Activated CD4-positive, alpha-beta T cell treated with anti-CD3 and anti-CD28 coated beads for 48 hours (primary cell): ENCODE measurements at places on chromosomes 7 and 10.
A peak's percentile ranks its signal among the peaks of the same experiment; 100 is the strongest.

- no peak for DNase-seq
Observed at GRCh38 chr7:28858895-28859294, 99.2 kb downstream of the TRIL start.

- DNase-seq: no peak
Observed at GRCh38 chr7:91915401-91916050, 25.1 kb upstream of the AKAP9 start.

DNA sequence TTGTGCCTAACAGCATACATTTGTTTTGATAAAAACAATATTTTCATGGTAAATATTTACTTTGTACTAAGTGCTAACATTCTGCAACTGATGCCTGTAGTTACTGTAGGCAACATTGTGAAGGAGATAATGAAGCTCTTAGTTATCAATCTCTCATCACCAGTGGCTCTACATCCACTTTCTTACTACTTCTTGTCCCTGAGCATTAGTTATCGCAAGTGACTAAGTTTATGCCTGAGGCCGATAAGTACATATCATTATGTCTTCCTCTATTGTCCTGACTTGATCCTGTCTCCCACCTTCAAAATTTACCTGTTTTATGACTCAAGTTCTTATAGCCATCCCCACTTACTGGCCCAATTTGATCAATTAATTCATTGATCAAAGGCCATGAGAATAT lies 63.6 kb downstream of the MACC1 start:
- no peak for DNase-seq

DNA sequence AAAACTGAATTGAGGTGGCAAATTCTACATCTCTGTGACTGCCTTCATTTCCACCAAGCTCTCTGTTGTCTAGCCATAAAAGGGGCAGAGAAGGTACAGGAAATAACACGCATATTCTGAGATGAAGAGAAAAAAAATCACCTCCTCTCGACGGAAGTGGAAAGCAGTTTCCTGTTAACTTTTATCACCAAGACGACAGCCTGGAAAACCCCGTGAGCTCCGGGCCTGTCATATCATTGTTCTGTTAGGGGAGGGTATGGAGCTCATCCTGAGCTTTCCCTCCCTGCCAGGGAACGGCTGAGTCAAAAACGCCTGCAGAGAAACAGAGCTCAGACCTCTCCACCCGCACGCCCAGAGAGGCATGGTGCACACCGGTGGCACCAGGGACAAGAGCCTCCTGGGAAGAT lies 200.3 kb downstream of the PRPF18 start:
- DNase-seq: peak; percentile 79

- DNase-seq: peak; percentile 53
Observed at GRCh38 chr7:107879400-107880035, 11.5 kb upstream of the DLD start.

GRCh38 chr10:47024399-47025252 lies 113.4 kb downstream of the PTPN20 start:
- DNase-seq: peak; percentile 81

GRCh38 chr7:83691095-83691494 lies 42.2 kb upstream of the SEMA3E start:
- DNase-seq: no peak

DNA sequence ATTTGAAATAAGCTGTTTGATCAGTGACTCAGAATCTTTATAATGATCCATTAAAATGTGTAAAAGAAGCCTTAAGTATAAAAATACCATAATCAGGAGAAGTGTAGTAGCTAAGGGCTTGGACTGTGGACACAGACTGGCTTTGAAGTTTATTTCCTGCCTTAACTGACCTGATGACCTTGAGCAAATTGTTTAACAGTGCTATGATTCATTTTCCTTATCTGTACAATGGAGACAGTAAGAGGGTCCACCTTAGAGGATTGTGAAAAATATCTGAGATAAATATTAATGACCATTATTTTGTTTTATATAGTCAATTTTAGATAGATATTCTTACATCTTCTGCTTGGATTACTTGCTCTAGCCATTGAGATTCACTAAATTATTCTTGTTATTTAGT lies 13.3 kb upstream of the RPA3 start:
- DNase-seq: no peak
